ENCODE measurements at places on chromosomes 16 and 17. TPM values are rescaled to one million over a fixed set of nuclear protein-coding genes. Genes with fewer than 3 reads are reported as not detected.

- no peak for DNase-seq
These were observed 273.7 kb upstream of the KCNJ16 start for GRCh38 chr17:69801368-69801767.

DNA sequence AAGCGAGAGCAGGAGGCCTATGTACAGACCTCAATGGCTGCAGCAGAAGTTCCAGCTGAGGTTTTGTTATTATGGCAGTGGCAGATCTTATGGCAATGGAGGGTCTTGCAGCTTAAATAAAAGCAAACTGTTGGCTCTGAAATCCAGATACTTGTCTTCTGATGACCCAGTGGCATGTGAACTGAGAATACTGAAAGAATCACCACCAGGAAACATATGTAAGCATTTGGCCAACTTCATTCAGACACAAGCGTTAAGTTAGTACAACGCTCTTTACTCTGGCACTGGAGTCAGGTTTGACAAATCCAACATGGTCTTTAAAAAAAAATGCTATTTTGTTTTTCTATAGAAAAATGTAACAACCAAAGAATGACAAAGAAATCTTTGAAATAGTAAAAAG is 70.5 kb downstream of the CFDP1 start:
- no peak for DNase-seq

DNA sequence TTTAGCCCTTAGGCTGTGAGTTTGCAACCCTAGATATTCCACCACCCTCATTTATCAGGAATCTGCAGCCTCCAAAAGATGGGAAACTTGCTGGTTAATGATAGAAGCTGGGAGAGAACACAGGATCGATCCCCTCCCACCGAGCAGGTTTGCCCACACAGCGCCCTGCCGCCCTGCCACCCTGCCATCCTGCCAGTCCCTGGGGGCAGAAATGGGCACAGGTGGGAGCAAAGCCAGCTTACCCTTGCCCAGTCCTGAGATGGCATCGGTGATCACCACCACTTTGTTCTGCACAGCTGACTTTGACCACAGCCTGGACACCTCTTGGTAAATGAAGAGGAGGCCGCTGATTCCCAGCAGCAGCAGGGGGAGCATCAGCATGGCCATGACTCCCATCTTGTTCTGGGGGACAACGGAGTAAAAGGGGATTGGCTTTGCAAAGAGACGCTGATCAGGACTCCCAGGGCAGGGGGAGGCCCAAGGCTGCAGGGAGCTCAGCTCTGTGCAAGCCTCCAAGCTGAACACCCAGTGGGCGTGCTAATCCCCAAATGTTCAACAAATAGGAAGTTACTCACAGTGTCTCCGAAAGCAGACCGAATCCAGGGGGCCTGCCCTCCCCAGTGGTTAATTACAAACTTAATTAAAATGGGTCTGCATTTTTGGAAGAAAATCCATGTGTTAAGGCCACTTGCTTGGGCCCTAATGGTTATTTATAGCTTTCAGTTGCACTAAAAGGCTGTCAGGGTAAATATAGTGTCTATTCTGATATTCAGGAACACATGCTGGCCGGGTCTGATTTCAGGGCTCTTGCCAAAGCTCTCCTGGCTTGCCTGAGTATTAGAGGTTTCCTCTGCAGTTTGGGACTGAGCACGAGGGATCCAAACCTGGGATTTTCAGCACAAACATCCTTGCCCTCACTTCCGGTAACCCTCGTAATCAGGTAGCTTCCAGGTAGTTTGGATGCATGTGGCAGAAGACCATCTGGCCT is at the start of gene DHRS7C:
TSS of gene DHRS7C (minus strand) at position 704 of the 988 bp plus-strand sequence. CDS start at position 396, 308 bp downstream.
- DNase-seq: peak; percentile 45

GRCh38 chr16:87375426-87376135 is 8.0 kb downstream of the FBXO31 start:
- no peak for DNase-seq

DNA sequence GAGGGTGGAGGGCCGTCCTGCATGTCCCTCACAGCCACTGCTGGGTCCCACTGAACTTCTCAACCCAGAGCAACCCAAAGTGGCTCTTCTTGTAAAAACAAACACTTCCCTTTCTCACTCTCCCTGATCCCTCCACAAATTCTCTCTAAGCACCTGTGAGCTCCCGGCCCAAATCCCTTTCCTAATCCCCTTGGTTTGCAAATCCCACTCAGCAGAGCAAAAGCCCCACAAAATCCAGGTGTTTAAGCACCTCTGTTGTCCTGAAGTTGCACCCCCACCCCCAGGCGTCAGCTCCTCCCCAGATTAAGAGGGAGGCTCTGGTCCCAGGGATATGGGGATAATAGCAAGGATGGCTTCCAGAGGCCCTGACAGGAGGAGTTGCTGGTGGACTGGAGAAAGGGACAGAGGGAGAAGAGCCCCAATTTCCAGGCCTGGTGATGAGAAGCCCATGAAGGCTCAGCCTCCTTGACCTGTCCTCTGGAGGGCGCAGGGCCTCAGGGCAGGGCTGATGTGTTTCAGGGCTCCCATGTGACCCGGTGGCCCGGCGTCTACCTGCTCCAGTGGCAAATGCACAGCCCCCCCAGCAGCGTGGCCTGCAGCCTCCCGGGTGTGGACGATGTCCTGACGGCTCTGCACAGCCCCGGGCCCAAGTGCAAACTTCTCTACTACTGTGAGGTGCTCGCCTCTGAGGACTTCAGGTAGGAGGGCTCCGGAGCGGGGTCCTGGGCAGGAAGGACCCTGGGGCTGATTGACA is 23.0 kb downstream of the NAGPA start:
- no peak for DNase-seq

DNA sequence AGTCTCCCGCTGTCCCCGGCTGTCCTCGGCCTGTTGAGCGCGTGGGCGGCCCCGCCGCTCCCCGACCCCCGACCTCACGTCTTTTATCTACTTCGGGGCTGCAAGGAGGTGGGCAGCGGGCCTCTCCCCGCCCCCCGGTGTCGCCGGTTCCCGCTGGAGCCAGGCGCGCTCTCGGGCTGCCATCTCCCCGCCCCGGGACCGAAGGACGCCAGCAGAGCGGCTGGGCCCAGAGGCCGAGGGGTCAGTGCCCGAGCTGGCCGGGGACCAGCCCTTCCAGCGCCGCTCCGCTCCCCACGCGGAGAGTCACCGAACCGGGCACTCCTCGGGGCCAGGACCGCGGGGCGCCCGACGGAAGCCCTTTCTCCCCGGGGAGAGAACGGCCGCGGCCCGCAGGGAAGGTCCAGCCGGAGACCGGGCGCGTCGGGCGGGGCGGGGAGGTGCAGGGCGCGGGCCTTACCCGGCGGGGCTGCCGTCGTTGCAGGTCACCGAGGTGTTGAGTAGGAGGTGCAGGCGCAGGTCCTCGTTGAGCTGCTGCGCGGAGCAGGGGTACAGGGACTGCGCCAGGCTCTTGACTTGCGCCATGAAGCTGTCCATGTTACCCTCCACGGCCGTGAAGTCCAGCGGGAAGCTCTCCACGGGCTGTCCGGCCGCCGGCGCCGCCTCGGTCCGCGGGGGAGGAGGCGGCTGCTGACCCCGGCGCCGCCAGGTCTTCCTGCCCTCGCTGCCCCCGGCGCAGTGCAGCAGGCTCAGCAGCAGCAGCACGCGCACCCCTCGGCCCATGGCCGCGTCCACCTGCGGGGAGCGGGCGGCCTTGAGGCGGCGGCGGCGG is 643 bp downstream of the NOTUM start:
- DNase-seq: no peak

- DNase-seq: no peak
These were observed 417.1 kb downstream of the CA10 start for GRCh38 chr17:51741458-51741857.

DNA sequence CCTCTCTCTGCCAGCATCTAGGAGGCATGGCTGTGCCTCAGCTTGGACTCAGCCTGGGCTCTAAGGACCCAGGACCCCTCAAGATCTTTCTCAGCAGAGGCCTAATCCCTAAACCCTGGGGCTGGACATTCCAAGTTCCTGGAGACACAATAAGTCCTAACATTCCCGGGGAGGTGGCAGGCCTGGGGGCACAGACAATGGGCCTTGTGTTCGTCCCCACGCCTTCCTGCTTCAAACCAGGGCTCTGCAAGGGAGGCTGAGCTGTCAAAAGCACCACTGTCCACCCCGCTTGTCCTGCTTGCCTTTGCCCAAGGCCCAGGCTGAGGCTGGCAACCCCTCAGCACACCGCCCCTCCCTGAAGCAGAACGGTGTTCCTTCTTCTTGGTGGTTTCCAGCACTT is 13.7 kb downstream of the SDK2 start:
- DNase-seq: no peak

DNASE1L2 gene
- total RNA-seq: 0.47 TPM

ASPSCR1 gene
- total RNA-seq: 27.5 TPM

CDYL2 gene
- total RNA-seq: 3.2 TPM

All from left ventricle myocardium inferior (tissue), 1 donor.